ENCODE measurements at places on chromosomes 4 and X.

DNA sequence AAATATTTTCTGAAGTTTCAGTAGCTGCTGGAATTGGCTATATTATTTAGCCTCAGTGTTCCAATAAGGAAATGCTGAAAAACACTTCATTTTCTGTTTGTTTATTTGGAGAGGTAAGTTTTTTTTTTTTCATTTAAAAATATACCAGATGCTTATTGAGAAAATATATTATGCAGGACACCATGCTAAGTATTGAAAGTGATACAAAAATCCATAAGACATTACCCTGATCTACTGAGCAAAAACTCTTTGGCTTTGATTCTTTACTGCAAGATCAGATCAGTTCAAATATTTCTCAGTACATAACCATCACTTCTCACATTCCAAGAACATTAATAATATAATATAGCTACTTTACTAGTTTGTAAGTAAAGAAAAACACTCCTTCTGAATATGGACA is 123.4 kb upstream of the PACRGL start:
- DNase-seq = no peak

- no peak for DNase-seq
These were observed 11.0 kb downstream of the LHFPL1 start for GRCh38 chrX:112668476-112669409.

GRCh38 chrX:19609541-19609940 is 94.2 kb upstream of the MAP3K15 start:
- no peak for DNase-seq

DNA sequence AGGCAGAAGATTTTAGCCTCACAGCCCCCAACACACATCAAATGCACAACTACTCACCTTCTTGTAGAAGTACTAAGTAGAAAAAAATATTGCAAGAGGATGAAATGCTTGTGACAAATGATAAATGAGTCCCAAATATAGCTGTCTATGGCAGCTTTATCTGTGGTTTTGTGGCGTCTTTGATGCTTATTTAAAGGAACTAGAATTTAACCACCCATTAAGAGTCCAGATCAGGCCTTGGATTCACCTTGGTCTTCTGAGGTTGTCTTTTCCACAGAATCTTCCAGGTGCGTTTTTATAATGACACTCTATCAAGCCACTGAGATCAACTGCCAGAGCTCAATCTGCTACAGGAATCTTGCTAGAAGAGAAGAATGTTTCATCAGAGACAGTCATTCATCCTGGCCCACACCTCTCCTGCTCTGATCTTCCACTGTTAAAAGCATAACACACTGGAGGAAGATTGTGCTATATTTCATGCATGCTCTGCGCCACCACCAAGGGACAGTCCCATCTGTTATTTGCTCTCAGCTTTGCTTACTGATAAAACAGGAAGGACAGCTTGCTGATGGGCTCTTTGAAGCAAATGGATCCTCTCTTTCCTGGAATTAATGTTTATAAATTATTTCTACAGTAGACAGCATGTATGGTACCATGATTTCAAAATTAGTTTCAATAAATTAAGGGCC is 144.1 kb downstream of the SLC7A11 start:
- DNase-seq = no peak

DNA sequence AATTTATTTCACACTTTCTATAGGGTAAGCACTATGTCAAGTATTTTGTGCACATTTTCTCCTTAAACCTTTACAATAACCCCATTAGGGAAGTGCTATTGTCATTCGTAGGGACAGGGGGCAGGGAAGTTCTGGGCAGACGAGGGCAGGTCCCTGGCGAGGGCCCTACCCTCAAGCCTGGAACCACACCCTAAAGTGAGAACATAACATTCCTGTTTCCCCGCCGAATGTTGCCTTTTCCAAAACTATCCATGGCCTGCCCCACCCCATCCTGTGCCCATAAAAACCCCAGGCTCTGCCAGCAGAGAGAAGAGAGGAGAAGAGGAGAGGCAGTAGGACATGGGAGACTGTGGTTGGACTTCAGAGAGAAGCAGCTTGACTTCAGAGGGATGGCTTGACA is 39.8 kb upstream of the CCKAR start:
- DNase-seq = no peak

- no peak for DNase-seq
These were observed 14.2 kb downstream of the IGFBP7 start for GRCh38 chr4:57095956-57096355.

Data from stimulated activated CD4-positive, alpha-beta T cell treated with anti-CD3 and anti-CD28 coated beads, Interleukin-12 subunit alpha, Interleukin-12 subunit beta, amount 100 ng/mL, for 24 hours (primary cell).